ENCODE measurements at places on chromosomes 6 and 20.

GRCh38 chr6:134740473-134741199 lies 209.3 kb downstream of the ALDH8A1 start:
- no peak overlapping the region for H3K27ac ChIP-seq
- no peaks in the 10 kb centered on the region for H3K36me3 ChIP-seq
- H3K4me1 ChIP-seq, result no peaks in the 10 kb centered on the region

DNA sequence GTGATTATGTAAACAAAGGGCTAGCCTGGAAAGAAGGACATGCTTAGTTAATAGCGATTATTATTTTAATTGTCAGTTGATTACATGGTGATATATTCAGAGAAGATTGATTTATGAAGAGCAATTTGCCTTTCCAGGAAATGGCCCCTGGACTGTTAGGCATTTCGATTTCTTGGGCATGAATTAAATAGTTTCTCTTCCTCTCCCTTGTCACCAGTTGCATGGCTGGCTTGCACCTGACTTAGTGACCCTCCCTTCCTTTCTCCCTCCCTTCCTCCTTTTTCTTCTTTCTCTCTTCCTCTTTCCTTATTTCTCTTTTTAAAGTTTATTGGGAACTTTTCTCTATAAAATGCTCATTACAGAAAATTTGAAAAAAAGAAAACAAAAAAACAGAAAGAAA lies 235.4 kb downstream of the CDC5L start:
- no peaks in the 10 kb centered on the region for H3K4me1 ChIP-seq
- H3K4me3 ChIP-seq, result no peak overlapping the region
- no peak overlapping the region for H3K27ac ChIP-seq
- no peaks in the 10 kb centered on the region for H3K36me3 ChIP-seq
- H3K27me3 ChIP-seq, result no peaks in the 10 kb centered on the region

DNA sequence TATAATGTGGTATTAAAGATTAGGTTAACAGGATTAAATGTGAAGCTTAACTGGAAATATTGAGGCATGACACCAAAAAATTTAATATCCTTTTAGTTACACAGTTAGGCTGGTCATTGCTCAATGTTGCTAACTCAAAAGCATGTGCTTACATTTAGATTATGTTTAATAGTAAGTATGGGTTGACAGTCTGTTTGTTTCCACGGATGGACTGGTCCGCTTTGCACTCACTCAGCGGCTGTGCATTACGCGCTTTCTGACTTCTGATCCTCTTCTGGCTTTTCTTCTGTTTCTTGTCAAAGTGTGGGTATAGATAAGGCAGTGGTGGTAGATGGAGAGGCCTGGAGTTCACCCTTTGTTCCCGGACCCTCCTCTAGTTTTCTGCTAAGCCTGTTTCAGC lies 174.9 kb downstream of the RIMS1 start:
- H3K27me3 ChIP-seq, result no peaks in the 10 kb centered on the region
- no peak for DNase-seq
- H3K27ac ChIP-seq, result no peak overlapping the region
- H3K4me1 ChIP-seq, result no peaks in the 10 kb centered on the region

GRCh38 chr6:16432075-16433032 lies 194.0 kb downstream of the GMPR start:
- H3K27ac ChIP-seq, result no peak overlapping the region
- H3K4me3 ChIP-seq, result no peak overlapping the region
- DNase-seq, result no peak
- peaks cover 6% of the 10 kb centered on the region for H3K4me1 ChIP-seq
- no peaks in the 10 kb centered on the region for H3K27me3 ChIP-seq
- no peaks in the 10 kb centered on the region for H3K36me3 ChIP-seq

DNA sequence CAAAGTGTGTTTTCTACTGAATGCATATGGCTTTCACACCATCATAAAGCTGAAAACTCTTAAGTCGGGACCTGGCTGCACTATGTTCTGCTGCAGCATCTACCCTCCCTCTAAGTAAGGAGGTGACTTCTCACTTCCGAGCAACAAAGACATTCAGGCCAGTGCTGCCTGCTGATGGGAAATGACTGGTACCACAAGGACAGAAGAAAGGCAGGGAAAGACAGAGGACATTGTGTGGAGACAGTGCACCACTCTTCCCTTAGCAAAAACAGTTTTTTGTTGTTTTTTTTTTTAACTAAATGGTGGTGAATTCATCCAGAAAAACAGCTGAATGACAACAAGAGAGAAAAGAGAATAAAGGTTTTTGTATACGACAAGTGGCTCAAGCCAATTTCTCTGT lies 81.5 kb downstream of the MAP7 start:
- H3K27me3 ChIP-seq, result peaks cover 23% of the 10 kb centered on the region
- H3K4me1 ChIP-seq, result no peaks in the 10 kb centered on the region
- H3K27ac ChIP-seq, result no peak overlapping the region
- DNase-seq, result no peak
- H3K36me3 ChIP-seq, result no peaks in the 10 kb centered on the region

- no peaks in the 10 kb centered on the region for H3K36me3 ChIP-seq
- no peaks in the 10 kb centered on the region for H3K27me3 ChIP-seq
- no peaks in the 10 kb centered on the region for H3K4me1 ChIP-seq
Observed at GRCh38 chr6:88458662-88459061, 292.5 kb upstream of the CNR1 start.
